Activated CD8-positive, alpha-beta memory T cell treated with anti-CD3 and anti-CD28 coated beads for 4 hours (primary cell): ENCODE measurements at places on chromosomes 3 and 15.

GRCh38 chr15:35491999-35492398 is 54.0 kb downstream of the DPH6 start:
- DNase-seq = no peak

DNA sequence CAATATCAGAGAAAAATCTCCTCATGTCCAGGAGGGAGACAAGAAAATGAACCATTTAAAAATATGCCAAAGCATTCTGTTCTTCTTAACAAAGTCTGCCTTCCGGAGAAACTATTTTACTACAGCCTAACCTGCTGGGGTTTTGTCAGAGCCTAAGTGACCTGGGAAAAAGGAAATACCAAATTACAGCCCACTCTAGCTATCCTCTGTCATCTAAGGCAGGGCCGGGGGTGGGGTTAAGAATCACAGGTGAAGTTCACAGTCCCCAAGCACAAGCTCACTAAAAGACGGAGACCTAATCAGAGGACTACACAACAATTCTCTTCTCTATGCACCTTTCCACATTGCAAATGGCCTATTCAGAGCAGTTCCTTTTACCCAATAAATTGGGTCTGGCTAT is 116.6 kb downstream of the TRIM42 start:
- DNase-seq = no peak

- DNase-seq = no peak
Measured at GRCh38 chr3:77536038-77536775, 496.3 kb downstream of the ROBO2 start.

- DNase-seq = no peak
Measured at GRCh38 chr3:72721683-72722381, 126.4 kb downstream of the SHQ1 start.

- no peak for DNase-seq
Measured at GRCh38 chr3:168157099-168157700, 61.5 kb upstream of the GOLIM4 start.

DNA sequence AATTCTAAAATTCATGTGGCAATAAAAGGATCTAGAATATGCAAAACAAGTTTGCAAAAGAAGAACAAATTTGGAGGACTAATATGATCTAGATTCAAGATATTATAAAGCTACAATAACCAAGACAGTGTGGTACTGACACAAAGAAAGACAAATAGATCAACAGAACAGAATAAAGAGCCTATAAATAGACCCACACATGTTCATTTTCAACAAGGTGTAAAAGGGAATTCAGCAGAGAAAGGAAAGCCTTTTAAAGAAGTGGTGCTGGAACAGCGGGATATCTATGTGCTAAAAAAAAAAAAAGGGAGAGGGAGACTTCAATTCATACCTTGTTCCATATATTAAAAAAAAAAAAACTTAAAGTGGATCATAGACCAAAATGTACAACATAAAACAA is 149.0 kb downstream of the WDR76 start:
- no peak for DNase-seq
